ENCODE measurements at places on chromosomes 13 and 19.

GRCh38 chr13:112204346-112205327 is 137.7 kb downstream of the SOX1 start:
- no peak for DNase-seq

DNA sequence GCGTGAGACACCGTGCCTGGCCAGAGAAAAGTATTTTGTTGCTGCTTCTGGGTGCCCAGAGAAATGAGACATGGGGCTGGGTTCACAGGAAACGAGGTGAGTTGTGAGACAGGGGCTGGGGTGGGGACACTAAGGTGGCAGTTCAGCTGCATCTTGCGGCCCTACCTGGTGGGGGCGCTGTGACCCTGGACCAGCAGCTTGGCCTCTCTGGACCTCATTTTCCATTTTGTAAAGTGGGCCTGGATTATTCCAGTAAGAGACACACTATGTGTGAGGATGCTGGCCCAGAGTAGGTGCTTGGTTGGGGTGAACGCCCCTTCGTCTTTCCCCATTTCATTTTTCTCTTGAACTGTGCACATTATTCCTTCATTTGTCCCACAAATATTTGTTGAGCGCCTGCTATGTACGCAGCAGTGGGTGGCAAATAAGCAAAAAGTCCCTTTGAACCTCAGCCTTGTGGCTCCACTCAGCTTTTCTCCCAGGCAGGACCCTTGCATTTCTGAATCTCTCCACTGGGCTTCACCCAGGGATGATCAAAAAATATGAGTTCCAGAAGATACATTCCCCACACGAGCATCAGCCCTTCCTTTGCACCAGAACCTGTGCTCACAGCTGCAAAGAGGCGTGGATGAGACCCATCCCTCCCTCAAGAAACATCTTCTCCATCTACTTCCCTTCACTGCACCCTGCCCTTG is 26.6 kb upstream of the OR10H1 start:
- no peak for DNase-seq

- no peak for DNase-seq
These were observed 18.0 kb downstream of the RAB3D start for GRCh38 chr19:11321191-11322126.

GRCh38 chr13:25683056-25683455 is 311.3 kb downstream of the ATP8A2 start:
- DNase-seq: no peak

GRCh38 chr19:3823350-3823713 is 37.2 kb upstream of the MATK start:
- no peak for DNase-seq

- DNase-seq: no peak
These were observed 27.7 kb downstream of the ZNF461 start for GRCh38 chr19:36638862-36639510.

DNA sequence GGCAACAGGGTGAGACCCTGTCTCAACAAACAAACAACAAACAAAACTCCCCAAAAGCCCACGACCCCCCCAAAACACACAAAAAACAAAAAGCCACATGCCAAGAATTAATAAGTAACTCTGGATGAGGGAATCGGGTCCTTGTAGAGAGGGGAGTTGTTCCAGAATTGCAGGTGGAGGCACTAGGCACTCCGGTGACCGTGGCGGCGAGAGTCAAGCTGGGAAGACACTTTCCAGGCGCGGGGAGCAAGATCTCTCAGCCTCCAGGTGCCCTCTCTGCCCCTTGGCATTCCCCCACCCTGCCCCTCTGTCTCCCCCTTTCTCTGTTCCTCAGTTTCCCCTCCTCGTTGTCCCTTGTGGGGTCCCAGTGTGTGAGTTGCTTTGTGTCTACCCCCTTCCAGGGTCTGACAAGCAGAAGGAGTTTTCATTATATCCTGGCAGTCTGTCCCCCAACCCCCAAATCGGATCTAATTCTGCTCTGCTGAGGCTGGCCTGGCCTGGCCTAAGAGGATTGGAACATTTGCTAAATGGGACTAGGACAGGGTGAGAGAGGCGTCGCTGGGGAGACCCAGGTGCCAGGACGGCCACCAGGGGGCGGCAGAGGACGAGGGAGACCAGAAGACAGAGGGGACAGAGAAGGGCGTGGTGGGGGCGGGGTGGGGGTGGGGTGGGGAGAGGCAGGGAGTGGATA is 8.3 kb upstream of the CRX start:
- peak; percentile 70 for DNase-seq

DNA sequence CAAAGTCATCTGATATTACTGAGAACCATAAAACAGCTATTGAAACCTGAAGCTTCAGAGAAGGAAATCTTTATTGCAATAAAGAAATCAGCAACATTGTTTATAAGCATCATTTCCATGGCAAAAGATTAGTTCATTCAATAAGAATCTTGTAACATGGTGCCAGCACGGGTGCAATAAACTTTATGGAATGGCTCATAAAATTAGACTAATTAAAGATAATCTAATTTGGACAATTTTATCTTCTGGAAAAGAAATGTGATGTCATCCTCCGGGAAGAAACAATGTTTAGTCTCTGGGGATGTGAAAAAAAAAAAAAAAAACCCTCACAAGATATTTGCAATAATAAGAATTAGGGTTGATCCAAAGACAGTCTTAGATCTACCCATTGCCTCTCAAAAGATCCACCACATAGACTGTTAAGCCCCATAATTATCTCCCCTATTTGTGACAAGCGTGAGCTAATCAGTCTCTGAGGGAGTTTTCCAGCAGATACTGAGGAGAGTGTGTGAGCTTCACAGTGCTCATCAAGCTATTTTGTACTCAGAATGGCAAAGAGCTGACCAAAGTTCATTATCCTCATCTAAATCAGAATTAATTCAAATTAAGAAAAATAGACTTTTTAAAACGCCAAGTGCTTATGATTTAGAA is 297.0 kb upstream of the EDNRB start:
- no peak for DNase-seq

GRCh38 chr13:74082741-74083160 is 51.5 kb downstream of the KLF12 start:
- no peak for DNase-seq

DNA sequence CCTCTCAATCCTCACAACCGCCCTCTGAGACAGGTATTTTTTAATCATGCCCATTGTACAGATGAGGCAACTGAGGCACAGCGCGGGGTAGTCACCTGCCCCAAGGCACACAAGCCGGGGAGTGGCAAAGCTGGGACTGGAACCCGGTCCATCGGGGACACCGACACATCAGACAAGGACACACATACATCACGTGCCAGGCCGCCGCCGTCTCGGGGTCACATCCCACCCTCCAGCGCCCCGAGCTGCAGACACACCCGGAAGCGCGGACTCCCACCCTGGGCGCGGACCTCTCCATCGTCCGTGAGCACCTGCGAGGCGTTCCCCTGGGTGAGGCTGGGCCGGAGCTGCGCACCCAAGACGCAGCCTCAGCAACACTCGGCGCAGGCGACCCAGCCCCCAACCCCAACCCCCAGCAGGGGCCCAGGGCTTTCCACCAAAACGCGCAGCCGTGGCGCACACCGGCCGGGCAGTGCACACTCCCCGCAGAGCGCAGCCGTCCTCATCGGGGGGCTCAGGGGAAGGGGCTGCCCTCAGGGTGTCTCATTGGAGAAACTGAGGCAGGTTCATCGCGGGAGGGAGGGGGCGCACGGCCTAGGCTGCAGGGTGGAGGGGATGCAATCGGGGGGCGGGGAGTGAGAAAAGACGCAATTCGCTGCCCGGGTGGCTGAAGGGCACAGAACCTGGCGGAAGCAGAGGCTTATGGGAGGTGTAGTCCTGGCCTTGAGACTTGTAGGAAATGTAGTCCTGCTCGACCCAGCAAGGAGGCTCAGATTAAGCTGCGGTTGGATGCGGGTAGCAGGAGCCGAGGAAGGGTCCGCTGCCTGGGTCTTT is 1.9 kb upstream of the LMTK3 start:
- DNase-seq: peak; percentile 50

- no peak for DNase-seq
These were observed 161.5 kb downstream of the MZT1 start for GRCh38 chr13:72565893-72566292.

DNA sequence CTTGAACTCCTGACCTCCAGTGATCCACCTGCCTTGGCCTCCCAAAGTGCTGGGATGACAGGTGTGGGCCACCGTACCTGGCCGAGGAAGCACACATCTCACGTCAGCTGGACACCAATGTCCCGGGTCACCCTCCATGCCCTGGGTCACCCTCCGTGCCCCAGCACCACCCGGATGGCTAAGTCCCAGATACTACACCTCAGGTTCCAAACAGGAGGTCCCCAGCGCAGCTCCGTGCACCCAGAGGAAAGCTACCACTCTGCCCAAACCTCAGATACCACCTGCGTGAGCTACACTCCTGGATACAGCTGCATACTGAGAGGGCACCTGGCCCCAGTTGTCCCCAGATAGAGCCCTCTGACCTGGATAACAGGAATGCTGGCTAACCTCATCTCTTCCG is 14.0 kb downstream of the LRRC4B start:
- no peak for DNase-seq
